ENCODE measurements at places on chromosomes 6 and 20.

GRCh38 chr6:127518710-127519468 is at the start of gene MTCL3:
Gene MTCL3, minus strand, starts transcription at chr6:127519335.
- peak; percentile 65 for DNase-seq

DNA sequence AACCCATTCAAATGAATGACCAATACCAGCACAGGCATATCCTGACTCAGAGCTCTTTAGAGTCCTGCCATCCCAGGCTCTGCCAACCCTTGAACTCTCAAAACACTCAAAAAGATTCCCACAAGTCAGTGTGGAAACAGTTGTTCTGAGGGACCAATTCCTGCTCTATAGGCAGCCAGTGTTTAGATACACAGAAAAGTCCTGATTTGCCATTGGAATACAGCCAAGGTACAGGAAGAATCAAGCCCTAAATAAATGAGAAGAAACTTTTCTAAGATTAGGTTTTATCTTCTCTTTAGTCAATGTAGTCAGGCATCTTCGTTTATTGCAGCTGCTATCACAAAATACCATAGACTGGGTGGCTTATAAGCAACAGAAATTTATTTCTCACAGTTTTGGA is 626.8 kb upstream of the ARID1B start:
- no peak for DNase-seq

GRCh38 chr20:20732641-20733040 is 20.2 kb upstream of the RALGAPA2 start:
- no peak for DNase-seq

DNA sequence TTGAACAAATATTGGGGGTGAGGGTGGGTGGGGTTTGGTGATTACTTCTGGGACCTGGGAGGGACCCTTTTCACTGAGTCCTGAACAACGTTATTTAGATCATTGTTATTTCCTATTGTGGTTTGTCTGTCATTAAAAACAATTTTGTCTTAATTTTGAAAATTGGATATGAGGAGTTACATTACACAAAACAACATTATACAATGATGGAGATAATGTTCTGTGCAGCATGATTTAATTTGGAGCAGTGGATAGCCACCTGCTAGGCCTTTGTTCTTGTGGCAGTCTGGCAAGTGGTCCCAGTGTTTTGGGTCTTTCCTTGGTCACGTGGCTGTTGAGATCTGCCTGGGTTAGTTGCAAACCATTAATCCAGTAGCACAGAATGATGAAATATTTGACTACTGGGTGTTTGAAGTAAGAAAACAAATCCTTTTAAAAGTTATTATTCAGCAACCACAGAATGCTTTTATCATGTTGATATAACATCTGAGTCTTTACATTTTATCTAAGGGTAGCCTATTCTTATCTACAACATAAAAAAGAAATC is 172.8 kb downstream of the CDKAL1 start:
- no peak for DNase-seq

DNA sequence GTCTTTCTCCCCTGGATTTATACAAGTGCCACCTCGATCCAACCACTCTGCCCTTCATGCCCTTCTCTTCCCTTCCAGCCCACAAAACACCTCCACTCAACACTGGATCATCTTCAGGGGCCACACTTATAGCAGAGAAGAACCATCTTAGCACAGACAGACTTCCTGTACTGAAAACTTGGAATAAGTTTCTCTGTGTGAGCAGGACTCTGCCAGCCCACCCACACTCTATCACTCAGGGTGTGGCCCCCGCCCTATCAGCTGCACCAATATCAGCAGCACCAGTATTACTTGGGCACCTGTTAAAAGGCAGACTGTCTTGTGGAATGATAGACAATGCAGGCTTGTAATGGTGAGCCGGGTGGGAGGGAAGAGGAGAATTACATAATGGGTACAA is 86.7 kb downstream of the SCML4 start:
- DNase-seq = no peak

DNA sequence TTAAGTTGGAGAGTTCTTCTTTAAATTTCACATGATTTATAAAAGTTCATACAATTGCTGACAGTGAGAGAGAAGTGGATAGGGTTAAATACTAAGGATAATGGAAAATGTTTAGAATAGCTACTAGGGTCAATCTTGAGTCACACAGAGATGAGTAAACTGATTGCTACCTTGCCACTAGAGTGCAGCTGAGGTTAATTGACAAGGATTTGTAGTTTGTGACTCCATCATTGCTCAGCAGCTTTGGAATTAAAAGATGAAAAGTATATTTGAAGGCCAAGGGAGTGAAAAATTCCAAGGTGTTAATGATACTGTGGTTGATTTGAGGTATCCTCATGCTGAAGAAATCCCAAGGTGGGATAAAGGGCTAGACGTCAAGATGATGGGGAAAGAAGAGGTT is 524.0 kb downstream of the UTRN start:
- peak; percentile 52 for DNase-seq

GRCh38 chr20:24316731-24317130 is 152.7 kb upstream of the SYNDIG1 start:
- no peak for DNase-seq

- no peak for DNase-seq
Measured at GRCh38 chr20:13017235-13017634, 8.5 kb downstream of the SPTLC3 start.

- peak; percentile 4 for DNase-seq
Measured at GRCh38 chr6:141963543-141964295, 169.0 kb upstream of the GJE1 start.

- peak; percentile 78 for DNase-seq
Measured at GRCh38 chr6:42163981-42164380, 9.2 kb upstream of the GUCA1A start.

GRCh38 chr6:155310596-155310995 is 3.7 kb downstream of the TFB1M start:
- peak; percentile 18 for DNase-seq

GRCh38 chr6:42751055-42751454 is 5.2 kb upstream of the TBCC start:
- DNase-seq = no peak

GRCh38 chr20:32249030-32249738 is 28.3 kb upstream of the KIF3B start:
- no peak for DNase-seq

GRCh38 chr20:38404016-38404415 is 31.1 kb downstream of the SNHG17 start:
- no peak for DNase-seq

GRCh38 chr6:71082033-71082650 is 125.3 kb upstream of the B3GAT2 start:
- DNase-seq = peak; percentile 44

DNA sequence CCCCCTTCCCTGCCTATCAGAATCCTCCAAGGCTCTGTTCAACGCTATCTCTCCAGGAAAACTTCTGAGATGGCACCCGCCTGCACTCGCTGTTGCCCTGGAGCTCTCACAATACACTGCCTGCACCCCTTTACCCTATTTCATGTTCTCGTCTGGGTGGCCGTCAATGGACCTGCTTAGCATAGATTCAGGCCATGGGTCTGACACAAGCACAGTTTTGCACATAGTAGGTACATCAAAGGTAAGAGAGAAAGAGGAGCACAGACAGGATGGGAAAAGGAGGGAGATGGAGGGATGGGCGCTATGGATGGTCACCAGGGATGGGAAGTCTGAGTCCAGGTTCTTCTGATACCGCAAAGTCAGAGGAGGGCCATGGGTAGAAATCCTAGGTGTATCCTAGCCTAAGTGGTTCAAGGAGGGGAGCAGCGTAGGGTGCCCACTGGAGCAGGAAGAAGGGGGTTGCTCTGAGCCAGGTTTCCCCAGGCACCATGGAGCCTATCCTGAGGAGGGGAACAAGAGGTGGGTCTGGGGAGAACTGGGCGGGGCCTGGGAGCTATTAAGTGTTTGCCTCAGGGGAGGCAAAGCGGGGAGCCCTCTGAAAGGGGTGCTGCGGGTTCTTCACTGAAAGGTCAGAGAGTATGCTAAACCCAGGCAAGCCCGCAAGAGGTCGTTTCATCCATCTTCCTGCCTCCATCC is 89.3 kb downstream of the MRPL14 start:
- DNase-seq = no peak

- peak; percentile 8 for DNase-seq
Measured at GRCh38 chr6:88165844-88166492, at the start of gene CNR1. Gene CNR1, minus strand, starts transcription at chr6:88166347. Its CDS starts 21,073 bp downstream, at chr6:88145274.

- no peak for DNase-seq
Measured at GRCh38 chr20:37265152-37265551, 3.5 kb upstream of the GHRH start.

GRCh38 chr6:157272372-157272771 is 50.9 kb downstream of the TMEM242 start:
- no peak for DNase-seq

GRCh38 chr20:32869562-32869961 is 10.8 kb downstream of the EFCAB8 start:
- DNase-seq = no peak

GRCh38 chr20:48609491-48609978 is 218.3 kb downstream of the PREX1 start:
- no peak for DNase-seq
